CD4-positive, alpha-beta T cell treated with Interleukin-6 for 4 hours (primary cell): ENCODE measurements at places on chromosomes 1 and 21.

DNA sequence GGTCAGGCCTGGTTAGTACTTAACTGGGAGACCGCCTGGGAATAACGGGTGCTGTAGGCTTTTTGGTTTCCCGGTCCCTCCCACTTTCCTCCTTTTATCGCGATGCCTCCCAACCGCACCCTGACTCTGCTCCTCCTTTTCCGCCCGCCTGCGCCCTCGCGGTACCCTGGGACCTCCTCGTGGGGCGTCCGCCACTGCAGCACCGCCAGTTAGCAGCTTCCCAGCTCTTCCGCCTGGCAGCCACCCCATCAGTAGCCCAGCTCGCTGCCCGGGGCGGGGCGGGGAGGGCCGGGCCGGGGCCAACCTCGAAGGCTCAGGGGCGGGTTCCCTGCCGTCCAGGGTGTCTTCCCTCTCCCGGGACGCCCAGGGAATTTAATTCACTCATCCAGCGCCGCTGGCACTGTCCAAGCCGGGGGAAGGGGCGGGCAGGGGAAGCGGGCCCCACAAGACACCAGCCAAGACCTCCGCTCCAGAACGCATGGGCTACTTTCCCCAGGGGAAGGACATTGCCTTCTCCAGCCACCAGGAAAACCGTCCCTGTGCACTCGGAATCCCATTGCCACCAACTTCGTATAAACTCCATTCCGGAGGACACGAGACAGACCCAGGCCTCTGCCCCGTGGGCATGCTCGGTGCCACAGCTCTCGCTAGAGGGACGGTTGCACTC, 2.0 kb upstream of the ZNF678 start:
- no peak for DNase-seq

DNA sequence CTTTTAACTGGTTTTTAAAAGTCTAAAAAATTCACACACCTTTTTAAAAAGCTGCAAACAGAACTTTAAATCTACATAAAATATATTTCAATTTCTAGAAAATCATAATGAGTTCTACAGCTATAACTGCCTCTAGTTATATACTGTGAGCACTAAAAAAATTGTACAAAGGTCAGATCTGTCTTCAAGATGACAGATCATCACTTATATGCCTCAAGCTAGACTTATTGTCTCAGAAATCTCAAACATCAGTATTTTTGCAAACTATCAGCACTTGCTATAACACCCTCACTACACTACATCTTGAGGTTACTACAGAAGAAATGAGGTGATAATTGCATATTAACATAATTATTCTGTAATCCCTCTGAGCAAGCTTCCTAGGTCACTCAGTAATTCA, 76.5 kb downstream of the ZNF644 start:
- DNase-seq: no peak

DNA sequence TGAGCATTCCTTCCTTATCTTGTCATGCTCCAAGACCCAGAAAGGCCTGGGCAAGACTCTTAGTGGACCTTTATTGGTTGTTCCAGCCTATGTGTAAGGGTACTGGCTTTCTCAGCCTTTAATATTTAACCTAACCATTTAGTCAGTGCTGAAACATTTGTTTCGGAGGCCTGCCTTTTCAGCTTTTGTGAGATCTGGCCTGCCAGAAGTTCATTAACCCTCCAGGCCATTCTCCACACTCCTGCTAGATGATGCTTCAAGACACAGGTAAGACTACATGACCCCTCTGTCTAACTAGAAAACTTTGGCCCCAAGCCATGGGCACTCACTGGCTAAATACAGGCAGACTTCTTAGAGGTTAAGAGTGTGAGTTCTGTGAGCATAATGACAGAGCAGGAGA, 138.4 kb upstream of the ZP4 start:
- no peak for DNase-seq

- no peak for DNase-seq
Measured at GRCh38 chr1:161095230-161095629, 2.9 kb upstream of the KLHDC9 start.

DNA sequence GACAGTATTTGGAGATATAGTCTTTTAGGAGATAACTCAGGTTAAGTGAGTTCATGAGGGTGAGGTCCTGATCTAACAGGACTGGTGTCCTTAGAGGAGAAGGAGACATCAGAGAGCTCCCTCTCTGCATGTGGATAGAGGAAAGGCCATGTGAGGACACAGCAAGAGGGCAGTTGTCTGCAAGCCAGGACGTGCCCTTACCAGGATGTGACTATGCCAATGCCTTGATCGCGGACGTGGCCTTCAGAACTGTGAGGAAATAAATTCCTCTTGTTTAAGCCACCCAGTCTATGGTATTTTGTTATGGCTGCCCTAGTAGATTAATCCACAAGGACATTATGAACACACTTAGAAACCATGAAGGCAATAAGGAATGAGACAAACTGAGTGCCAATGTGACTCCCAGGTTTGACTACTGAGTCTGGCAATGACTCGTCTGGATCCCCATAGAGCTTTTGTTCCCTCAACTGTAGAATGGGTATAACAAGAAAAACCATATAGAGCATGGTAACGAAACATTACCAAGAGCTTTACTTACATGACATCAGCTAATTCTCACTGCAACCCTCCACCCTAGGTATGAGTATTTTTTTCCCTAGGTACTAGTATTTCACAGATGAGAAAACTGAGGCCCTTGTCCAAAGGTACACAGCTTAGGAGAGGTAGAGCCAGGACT, 6.5 kb downstream of the URB1 start:
- DNase-seq: no peak

GRCh38 chr1:184388319-184388889, 1.6 kb downstream of the C1orf21 start:
- DNase-seq: no peak

DNA sequence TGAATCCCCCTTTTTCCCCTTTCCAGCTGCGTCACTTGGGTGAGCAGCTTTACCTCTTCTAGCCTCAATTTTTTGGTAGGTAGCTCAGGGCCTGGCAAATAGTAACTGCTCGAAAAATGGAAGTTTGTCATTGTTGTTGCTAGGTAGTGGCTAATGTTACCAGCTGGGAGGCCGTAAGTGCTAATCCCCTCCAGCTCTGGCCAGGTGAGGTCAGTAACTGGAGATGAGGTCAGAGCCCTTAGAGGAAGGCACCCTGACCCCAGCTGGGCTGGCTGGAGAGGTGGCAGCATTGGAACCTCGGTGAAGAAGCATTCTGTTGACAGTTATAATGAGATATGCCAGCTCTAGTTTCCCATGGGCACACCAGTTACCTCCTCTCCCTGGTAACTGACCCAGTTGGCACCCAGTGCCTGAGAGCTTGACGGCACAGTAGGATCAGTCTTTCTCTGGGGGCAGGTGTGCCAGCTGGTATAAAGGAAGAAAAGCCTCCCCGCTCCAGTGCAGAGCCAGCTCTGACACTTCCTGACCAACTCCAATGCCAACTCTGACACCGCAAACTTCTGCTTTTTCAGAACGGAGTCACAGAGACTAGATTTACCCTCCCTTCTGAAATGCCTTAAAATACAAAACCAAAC, 35.0 kb upstream of the SLC2A1 start:
- DNase-seq: no peak

GRCh38 chr1:99988210-99988765, 18.5 kb downstream of the SLC35A3 start:
- DNase-seq: no peak

DNA sequence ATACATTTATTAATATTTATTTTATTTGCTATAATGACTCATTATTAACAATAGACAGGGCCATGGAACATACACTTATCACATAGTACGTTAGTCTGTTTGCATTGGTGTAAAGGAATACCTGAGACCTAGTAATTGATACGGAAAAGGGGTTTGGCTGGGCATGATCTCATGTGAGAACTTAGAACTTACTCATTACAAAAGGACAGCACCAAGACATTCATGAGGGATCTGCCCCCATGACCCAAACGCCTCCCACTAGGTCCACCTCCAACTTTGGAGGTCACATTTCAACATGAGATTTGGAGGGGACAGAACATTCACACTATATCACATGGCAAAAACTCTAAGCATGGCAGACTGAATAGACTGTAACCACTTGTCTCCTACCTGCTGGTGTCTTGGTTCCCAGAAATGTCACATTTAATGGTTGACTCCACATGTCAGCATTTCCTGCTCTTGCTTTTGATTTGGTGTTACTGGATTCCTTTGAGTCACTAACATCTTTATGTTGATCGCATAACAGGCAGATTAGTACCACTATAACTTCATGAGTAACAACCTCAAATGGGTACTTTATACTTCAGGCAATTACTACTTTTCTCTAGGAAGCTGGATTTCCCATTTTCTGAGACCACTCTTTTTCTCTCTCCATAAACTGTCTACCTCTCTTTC, 3.5 kb upstream of the C1orf116 start:
- no peak for DNase-seq

DNA sequence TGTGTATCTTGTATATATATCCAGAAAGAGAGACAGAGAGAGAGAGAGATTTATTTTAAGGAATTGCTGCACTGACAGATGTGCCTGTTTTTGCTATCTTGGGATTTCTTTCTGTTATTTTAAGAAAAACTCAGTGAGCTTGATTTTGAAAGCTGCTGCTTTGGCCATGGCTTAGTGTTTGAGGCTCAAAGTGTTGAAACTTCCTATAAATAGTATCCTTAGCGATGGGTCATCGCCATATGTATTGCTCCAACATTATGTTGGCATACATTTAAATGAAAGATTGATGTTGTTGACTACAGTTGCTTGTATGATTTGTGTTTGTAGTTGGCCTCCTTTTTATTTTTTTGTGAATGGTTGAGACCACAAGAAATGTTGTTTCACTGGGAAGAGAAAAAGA, 29.0 kb upstream of the NTPCR start:
- no peak for DNase-seq

DNA sequence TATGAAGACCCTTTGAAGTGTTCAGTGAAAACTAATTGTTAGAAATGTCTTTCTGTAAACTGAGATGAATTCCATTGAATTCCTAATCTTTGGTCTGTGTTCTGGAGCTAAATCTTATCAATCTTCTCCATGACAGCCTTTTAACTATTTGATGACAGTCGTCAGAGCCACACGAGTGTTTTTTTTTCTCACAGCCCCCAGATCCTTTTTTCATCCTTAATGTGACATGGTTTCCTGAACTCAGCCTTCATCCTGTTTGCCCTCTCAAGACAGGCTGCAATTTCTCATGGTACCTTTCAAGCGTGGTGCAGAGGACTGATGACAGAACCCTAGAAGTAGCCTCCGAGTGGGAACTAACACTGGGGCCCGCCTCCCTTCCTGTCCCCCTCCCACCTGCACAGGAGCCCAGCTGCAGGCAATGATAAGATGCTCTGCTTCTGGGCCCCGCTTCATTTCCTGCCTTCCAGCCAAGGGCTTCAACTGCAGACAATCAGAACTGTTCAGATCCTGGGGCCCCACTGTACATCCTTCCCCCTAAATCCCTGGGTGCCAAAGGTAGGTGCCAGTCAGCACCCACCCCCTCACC, 114.6 kb upstream of the VAV3 start:
- peak; percentile 75 for DNase-seq

DNA sequence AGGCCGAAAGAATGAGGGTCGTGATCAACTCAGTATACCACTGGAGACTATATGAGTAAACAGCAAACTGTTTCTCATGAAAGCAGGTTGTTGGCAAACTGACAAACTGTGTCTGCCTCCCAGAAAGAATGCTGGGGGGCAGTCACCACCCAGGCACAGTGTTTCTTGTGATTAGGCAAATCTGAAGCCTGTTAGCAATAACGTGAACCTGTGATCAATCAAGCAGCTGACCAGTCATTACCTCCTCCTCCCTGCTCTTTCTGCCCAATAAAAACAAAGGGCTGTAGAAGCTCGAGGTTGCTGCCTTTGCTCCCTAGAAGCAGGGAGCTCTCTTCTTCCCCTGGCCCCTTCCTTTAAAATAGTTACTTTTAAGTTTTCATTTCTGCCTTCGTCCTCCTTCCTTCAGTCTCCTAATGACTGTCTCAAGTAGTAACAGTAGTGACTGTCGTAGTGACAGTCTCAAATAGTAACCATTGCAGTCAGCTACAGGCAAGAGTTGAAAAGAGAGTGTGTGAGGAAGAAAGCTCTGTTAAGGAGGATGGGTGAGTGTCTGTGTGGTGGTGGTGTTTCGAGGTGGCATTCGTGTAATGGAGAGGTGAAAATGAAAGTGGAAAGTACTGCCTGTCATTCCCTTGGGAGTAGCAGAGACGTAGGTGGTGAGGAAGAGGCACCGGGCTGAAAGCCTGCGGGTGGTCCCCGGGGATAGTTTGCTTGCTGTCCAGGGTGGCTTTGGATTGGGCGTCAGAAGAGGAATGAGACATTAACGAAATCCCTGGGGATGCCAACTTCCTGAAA, 14.5 kb downstream of the HHAT start:
- no peak for DNase-seq

DNA sequence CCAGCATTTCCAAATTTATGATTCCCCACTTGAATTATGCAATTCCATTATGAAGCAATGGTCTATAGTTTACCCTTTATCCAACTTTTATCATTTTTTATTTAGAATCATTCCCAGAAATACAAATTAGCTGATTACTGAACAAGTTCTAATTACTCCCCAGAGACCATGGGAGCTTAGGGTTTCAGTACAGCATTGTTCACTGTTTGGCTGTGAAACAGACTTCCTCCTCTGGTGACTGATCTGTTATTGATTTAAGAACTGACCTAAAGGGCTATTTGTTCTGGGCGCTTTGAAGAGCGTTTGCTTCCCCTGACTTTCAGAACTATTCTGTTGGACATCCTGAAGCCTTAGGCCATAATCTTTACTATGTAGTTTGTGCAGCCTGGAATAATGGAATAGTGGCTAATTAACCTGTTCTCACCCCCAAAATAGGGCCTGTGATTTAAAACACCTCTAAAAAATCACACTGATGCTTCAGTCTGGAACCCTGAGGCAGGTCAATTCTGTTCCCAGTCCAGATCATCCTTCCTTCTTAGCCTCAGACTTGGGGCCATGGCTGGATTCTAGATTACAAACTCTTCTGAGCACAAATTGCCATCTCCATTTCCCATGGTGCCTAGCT, 58.7 kb downstream of the ALG14 start:
- DNase-seq: no peak

GRCh38 chr1:90989990-90990389, 31.8 kb downstream of the ZNF644 start:
- DNase-seq: no peak

GRCh38 chr1:2132222-2133038, 62.1 kb downstream of the FAAP20 start:
- peak; percentile 42 for DNase-seq

- DNase-seq: peak; percentile 85
Measured at GRCh38 chr1:44786138-44786840, 1.7 kb downstream of the BEST4 start.

DNA sequence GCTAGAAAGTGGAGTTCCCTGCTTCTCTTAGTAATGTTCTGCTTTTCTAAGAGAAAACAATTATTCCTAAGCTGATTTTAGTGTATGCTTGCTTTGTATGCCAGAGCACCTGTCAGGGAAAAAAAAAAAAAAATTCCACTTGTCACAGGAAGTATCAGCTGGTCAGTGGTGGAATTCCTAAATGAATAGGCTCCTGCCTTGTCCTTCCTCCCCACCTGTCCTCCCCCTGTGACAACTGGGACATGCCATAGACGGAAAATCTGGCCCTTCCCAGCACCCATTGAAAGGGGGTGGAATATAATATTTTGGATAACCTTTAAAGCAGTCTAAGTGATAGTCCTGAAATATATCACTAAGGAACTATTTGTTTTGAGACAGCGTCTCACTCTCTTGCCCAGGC, 10.8 kb downstream of the FNDC5 start:
- no peak for DNase-seq
